ENCODE measurements at places on chromosomes 3 and 15. TPM values are rescaled to one million over a fixed set of nuclear protein-coding genes. Genes with fewer than 3 reads are reported as not detected.

Gene NOX5
- not detected for total RNA-seq

Gene ACKR2
- total RNA-seq, result not detected

Gene CPN2
- not detected for total RNA-seq

Gene GPR27
- 1.0 TPM for total RNA-seq

Gene CELF6
- total RNA-seq, result 1.7 TPM

Gene ADCY5
- total RNA-seq, result not detected

Gene USP50
- total RNA-seq, result not detected

Gene SERINC4
- total RNA-seq, result not detected

Gene GPR171
- total RNA-seq, result 26.8 TPM

Gene SMAD6
- 0.27 TPM for total RNA-seq

Gene RBP2
- total RNA-seq, result not detected

Gene RTF1
- total RNA-seq, result 51.5 TPM

Gene NR2F2
- total RNA-seq, result not detected

Gene VIPR1
- 31.2 TPM for total RNA-seq

Gene SYNPR
- total RNA-seq, result not detected

Gene ZNF662
- 1.3 TPM for total RNA-seq

Gene MASP1
- total RNA-seq, result not detected

Gene CYP11A1
- total RNA-seq, result not detected

Gene SPATA12
- total RNA-seq, result not detected

Gene TNIK
- total RNA-seq, result 162 TPM

Gene TICRR
- 0.30 TPM for total RNA-seq

Gene MYLK
- 2.9 TPM for total RNA-seq

Gene SOX14
- total RNA-seq, result not detected

Gene TMEM40
- 4.4 TPM for total RNA-seq

Gene CLSTN2
- not detected for total RNA-seq

Measured in CD4-positive, CD25-positive, alpha-beta regulatory T cell (primary cell).